Fibroblast of villous mesenchyme (primary cell): ENCODE measurements at places on chromosomes 2 and 18. TPM values are rescaled to one million over a fixed set of nuclear protein-coding genes. Genes with fewer than 3 reads are reported as not detected.

- DNase-seq = no peak
Observed at GRCh38 chr2:226763320-226763719, 36.3 kb downstream of the IRS1 start.

- no peak for DNase-seq
Observed at GRCh38 chr18:22069916-22070315, 99.5 kb upstream of the GATA6 start.

DNA sequence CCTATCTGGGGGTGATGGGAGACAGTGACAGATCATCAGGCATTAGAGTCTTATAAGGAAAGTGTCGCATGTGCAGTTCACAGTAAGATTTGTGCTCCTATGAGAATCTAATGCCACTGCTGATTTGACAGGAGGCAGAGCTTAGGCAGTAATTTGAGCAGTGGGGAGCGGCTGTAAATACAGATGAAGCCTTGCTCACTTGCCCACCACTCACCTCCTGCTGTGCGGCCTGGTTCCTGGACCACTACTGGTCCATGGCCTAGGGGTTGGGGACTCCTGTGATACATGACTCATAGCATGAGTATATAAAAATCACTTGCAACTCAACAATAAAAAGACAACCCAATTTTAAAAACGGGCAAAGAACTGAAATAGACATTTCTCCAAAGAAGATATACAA, 71.1 kb upstream of the ACAA2 start:
- no peak for DNase-seq

- no peak for DNase-seq
Observed at GRCh38 chr18:62522178-62522503, 684 bp upstream of the ZCCHC2 start.

- no peak for DNase-seq
Observed at GRCh38 chr18:27206411-27206810, 21.3 kb upstream of the CHST9 start.

DNA sequence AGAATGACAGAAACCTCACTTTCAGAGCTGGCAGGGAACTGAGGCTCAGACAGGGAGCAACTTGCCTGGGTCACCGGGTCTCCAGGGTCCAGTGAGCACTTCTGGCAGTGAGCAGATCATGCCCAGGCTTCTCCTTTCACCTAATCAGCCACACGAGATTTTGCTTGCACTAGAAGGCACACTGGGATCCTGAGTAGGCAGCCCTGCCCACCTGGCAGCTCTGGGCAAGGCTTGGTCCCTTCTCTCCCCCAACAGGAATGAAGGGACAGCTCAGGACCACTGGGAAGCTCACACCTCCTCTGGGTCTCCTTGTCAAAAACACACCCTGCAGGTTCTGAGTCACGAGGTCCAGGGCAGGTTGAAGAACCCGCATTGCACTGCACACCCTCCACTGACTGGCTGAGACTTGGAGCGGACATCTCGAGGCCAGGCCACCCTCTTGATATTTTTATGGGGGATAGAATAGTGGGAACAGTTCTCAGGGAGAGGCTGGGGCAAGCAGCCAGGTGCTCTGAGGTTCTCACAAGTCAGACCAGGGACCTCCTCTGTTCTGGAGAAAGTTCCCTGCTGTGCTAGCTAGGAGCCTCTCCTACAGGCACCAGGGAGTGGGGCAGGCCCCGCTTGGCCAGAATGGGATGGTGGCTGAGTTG, 5.7 kb downstream of the MAL start:
- DNase-seq = no peak

- no peak for DNase-seq
Observed at GRCh38 chr2:113847144-113847543, 42.7 kb upstream of the ACTR3 start.

- no peak for DNase-seq
Observed at GRCh38 chr2:80395251-80395650, 90.7 kb upstream of the LRRTM1 start.

- peak; percentile 86 for DNase-seq
Observed at GRCh38 chr2:37569986-37570679, 101.3 kb downstream of the CDC42EP3 start.

- no peak for DNase-seq
Observed at GRCh38 chr18:77407733-77408132, 158.1 kb downstream of the GALR1 start.

DNA sequence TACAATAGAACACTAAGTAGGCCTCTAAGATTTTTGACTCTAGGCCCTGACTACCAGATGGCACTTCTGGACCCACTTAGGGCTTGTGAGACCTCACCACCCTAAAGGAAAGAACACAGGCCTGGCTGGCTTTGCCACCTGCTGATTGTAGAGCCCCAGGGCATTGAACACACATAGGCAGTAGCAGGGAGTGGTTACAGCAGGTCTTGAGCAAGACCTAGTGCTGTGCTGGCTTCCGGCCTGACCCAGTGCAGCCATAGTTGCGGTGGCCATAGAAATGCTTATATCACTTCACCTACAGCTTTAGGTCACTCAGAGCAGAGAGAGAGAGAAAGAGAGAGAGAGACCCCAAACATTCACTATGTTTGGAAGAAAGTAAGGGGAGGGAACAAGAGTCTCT, 223.2 kb downstream of the LRATD1 start:
- no peak for DNase-seq

DNA sequence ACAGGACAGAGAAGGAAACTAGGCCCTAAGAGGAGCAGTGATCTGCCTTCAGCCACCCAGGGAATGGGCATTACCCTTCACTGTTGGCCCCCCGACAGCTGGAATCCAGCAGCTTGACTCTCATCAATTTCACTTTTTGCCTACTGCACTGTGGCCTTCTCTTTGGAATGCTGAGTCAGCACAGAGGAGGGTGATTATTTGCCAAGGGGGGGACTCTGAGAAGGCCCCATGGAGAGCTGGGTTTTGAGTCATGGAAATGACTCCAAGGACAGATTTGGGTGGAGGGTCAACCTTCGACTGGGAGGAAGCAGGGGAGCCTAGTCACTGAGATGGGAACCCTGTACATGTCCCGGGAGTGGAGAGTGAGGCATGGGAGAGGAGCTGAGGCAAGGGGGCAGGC, 38.1 kb upstream of the NTSR2 start:
- no peak for DNase-seq

DSG4 gene
- not detected in 2 replicates for total RNA-seq

HOXD12 gene
- total RNA-seq = not detected in 2 replicates

SERPINB12 gene
- total RNA-seq = not detected in 2 replicates

CFAP53 gene
- under 0.01 and 0.32 TPM in 2 replicates for total RNA-seq

IL36G gene
- not detected in 2 replicates for total RNA-seq
